ENCODE measurements at places on chromosomes 1 and 21. TPM values are rescaled to one million over a fixed set of nuclear protein-coding genes. Genes with fewer than 3 reads are reported as not detected.

- no peak for DNase-seq
Observed at GRCh38 chr21:17799414-17800164, 19.6 kb downstream of the C21orf91 start.

GRCh38 chr1:12345350-12346217 lies 115.8 kb downstream of the VPS13D start:
- no peak for DNase-seq

Gene OR10J1
- total RNA-seq, result not detected

GRCh38 chr1:163980394-163980793 lies 578.6 kb upstream of the PBX1 start:
- DNase-seq, result no peak

- no peak for DNase-seq
Observed at GRCh38 chr1:2585318-2586092, 1.1 kb upstream of the PRXL2B start.

Gene TAS1R1
- not detected for total RNA-seq

Gene TFAP2E
- 0.72 TPM for total RNA-seq

DNA sequence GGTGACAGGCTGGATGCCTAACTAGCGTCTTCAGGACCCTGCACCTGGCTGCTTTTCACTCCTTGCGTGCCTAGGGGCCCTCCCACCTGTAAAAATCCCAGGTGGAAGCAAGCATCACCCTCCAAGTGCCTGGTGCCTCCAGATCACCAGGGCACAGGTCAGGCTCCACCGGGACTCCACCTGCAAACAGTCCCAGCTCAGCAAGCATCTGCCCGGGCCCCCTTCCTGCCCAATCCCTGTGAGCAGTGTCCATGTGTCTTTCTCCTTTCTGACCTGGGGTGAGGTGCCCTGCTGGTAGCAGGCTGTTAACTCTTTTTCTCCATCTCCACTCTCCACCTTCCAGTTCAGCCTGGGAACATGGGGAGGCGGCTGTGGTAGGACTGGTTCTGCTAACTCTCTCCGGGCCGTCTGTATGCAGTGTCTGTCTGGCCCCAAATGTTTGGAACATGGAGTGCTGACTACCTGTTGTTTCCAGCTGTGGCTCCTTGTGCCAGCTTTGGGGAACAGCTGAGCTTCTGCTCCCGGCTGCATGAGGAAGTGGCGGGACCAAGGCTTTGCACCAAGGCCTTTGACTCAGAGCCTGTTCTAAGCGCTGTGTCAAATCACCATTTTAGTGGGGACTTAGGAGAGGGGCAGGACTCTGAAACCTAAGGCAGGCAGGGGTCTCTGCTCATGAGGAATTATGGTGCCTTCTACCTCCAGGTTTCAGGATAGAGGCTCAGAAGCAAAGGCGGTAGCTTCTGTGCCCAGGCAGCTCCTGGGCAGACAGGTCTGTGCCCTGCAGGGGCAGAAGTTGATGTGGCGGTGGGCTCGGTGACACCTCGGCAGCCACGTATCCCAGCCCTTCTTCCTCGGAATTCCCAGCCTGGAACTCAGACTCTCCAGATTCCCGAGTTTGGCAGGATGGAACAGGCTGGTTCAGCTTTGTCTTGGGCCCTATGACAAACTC lies 5.5 kb downstream of the GPR137B start:
- DNase-seq, result no peak

DNA sequence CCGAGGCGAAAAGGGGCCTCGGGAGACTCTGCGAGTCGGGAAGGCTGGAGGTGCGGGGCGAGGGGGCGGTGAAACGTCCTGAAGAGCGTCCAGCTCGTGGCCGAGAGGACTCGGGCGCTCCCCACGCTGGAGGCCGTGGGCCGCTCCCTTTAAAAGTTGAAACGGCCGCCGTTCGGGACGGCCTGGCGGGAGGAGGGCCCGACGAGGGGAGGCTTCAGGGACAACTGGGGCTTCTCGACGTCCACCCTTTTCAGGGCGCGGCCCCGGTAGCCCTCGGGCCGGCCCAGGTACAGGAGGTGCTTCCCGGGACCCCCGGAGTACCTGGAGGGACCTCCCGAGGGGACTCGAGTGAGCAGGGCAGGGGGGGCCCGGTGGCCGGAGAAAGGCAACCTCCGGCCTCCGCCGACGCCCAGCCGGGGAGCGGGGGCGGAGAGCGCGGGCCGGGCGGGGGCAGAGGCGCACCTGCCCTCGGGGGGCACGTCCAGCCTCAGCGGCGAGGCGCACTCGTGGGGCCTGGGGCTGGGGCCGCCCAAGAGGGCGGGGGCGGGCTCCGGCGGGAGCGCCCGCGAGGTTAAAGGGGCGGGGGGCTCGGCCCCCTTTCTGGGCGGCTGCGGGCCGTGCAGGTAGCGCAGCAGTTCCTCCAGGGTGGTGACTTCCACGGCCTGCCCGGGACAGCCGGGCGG lies 14.0 kb downstream of the SEMA6C start:
- DNase-seq, result no peak

DNA sequence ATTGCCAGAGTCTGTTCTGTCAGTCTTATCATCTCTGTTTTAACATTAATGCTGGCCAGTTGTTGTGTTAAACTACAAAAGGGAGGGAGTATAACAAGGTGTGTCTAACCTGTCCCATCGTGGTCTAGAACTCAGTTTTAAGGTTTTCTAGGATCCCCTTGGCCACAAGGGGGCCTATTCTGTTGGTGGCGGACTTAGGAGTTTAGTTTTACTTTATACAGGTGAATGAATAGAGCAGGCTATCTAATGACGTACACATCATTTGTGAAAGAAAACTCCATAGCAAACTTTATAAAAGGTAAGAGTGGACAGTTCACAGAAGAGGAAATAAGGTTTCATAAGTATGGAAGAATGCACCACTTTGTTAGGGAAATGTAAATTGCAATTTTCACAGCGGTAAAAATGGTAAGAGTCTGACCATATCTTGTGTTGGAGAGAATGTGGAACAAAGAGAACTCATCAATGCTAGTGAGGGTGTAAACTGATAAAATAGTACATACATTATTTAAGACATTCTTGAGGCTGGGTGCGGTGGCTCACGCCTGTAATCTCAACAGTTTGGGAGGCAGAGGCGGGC lies 2.5 kb upstream of the ATF6 start:
- DNase-seq, result no peak

Data from omental fat pad (tissue), 4 donors.